ENCODE measurements at places on chromosomes 5 and 9. TPM values are rescaled to one million over a fixed set of nuclear protein-coding genes. Genes with fewer than 3 reads are reported as not detected.

The PDGFRB gene
- 0.74 TPM for total RNA-seq

The DAB2IP gene
- total RNA-seq: 12.6 TPM

The SPACA9 gene
- 5.6 TPM for total RNA-seq

The CDO1 gene
- total RNA-seq: not detected

The RXRA gene
- 33.9 TPM for total RNA-seq

The NR4A3 gene
- total RNA-seq: 1.7 TPM

The TAF11L11 gene
- 0.12 TPM for total RNA-seq

The ABCA1 gene
- 3.1 TPM for total RNA-seq

The SLC27A6 gene
- total RNA-seq: not detected

The ACOT12 gene
- not detected for total RNA-seq

The SLC6A3 gene
- total RNA-seq: 0.97 TPM

The IL17B gene
- 0.18 TPM for total RNA-seq

The BNIP1 gene
- total RNA-seq: 18.1 TPM
